Brain microvascular endothelial cell (primary cell): ENCODE measurements at places on chromosomes 5 and 9.

DNA sequence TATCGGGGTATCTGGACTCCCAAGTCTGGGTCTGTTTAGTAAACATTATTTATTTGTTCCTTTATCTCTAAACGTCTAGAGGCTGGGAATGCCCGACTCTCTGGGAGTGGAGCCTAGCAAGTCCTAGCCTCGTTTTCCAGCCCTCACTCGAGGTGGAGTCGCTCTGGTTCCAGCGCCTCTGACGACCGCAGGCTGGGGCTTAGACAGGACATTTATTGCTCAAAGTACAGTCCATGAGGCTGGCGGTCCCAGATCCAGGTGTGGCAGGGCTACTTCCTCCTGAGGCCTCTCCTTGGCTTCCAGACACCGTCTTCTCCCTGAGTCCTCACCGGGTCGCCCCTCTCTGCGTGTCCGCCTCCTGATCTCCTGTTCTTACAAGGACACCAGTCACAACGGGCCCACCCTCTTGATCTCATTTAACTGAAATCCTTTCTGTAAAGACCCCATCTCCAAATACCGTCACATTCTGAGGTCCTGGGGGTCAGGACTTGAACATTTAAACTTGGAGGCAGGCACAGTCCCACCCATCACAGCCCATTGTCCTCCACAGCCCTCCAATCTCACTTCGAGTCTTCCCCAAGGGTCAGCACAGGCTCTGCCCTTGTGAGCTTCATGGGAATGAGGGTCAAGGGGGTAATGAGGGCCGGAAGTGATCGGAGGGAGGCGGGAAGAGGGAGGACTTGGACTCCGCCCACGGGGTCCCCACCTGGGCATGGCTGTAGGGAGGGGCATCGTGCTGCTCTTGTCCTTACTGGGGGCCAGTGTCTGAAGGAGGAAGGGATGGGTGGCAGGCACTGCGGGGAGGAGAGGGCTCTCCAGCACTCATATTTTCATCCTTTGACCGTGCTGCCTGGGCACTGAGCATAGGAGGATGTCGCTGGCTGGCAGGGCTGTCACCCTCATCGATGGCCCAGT is 12.2 kb upstream of the CLPTM1L start:
- DNase-seq, result no peak

- no peak for DNase-seq
Measured at GRCh38 chr5:107268241-107268640, 402.5 kb downstream of the EFNA5 start.

DNA sequence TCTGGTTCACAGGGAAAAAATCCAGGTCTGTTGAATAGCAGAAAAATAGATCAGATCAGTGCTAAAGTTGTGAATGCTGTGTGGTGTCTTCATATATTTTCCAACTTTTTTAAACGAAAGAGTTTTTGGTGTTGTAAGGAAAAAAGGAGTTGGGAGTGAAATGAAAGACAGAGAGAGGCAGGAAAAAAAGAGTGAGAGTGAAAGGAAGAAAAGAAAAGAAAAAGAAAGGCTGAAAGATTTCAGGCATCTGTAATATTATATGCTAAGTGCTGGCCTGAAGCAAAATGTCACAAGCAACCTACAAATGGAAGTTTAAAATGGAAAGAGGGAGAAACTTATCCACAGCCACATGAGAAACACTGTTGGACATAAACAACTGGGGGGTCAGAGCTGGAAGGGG is 124.4 kb downstream of the EBF1 start:
- no peak for DNase-seq

GRCh38 chr9:70485273-70485858 is 70.9 kb upstream of the KLF9 start:
- peak; percentile 43 for DNase-seq

DNA sequence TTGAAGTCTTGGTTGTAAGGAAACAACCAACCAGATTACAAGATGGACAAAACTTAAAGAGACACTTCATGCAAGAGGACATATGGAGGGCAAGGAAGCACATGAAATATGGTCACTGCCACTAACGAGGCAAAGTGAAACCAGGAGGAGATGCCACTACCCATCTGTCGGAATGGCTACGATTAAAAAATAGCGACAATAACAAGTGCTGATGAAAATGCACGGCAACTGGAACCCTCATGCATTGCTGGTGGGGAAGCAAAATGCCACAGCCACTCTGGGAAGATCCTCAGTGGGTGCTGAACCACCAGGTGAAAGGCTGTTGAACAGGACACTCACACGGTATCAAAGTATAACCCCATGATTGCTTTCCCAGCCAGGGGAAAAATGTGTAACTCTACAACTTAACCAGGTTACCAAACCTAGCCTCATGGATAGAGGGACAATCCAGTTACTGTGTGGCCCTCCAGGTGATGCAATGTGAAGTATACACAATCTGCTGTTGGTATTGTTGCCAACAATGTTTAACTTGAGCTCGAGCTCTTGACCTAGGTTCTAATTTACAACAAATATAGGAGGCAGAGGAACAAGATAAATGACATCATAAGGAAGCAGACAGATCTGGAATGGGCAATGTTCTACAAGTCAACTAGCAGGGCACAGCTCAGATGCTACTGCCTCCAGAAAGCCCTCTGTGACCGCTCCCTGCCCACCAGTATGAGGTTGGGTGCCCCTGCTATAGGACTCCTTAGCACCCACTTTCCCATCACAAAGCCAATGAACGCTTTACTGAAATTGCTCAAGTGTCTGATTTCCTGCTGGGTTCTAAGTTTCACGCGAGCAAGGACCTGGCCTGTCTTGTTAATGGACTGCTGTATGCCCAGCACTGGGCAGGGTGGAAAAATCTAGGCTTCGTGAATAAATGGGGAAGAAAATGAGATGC is 25.8 kb downstream of the SH3PXD2B start:
- no peak for DNase-seq

GRCh38 chr5:19555876-19556275 is 432.1 kb downstream of the CDH18 start:
- DNase-seq, result no peak

GRCh38 chr5:138210985-138211384 is 2.1 kb downstream of the CDC23 start:
- no peak for DNase-seq

DNA sequence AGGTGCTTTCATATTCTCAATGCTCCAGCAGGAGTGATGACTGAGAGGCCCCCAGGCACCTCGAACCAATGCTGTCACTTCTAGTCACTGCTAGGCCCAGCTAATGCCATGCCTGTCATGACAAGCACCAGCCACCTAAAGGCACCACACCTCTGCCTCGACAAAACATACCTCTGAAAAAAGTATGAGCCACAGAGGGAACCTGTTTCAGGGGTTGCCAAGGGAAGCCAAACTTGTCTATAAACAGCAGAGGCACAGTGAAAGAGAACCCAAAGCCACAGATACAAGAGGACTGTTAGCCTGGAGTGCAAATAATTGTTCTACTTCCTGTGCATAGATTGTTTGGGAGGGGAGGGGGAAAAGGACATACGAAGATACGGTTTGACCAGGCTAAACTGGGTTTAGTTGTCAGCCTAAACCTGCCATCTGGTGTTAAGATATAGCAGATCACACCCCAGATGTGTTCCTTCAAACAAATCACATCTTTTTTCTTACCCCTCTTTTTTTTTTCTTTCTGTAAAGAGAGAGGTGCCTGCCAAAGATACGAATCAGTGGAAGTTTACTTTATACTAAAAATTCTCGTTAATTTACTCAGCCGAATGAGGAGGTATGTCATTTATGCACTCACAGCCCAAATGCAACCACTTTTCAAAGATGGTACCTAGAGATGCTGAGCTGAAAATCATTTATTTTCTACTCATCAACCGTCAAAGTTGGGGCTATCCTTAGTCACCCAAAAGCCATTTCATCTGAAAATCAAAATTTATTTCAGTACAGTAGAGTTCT is 45.7 kb downstream of the BNC2 start:
- peak; percentile 21 for DNase-seq

DNA sequence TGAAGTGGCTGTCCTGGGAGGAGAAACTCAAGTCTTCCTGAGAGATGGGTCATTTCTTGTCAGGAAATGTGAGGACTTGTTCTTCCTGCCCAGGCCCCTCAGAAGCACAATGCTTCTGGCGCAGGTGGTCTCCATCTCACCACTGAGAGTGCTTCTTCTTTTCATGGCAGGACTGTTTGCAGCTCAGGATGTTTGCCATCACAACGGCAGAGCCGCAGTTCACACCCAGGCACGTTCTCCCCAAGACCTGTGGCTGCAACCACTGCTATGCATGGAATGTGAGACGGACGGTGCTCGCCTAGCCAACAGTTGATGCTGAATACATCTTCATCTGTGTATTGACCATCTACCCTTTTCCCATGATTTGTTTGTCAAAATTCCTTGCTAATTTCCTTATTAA is 216.3 kb downstream of the GADD45G start:
- peak; percentile 37 for DNase-seq

DNA sequence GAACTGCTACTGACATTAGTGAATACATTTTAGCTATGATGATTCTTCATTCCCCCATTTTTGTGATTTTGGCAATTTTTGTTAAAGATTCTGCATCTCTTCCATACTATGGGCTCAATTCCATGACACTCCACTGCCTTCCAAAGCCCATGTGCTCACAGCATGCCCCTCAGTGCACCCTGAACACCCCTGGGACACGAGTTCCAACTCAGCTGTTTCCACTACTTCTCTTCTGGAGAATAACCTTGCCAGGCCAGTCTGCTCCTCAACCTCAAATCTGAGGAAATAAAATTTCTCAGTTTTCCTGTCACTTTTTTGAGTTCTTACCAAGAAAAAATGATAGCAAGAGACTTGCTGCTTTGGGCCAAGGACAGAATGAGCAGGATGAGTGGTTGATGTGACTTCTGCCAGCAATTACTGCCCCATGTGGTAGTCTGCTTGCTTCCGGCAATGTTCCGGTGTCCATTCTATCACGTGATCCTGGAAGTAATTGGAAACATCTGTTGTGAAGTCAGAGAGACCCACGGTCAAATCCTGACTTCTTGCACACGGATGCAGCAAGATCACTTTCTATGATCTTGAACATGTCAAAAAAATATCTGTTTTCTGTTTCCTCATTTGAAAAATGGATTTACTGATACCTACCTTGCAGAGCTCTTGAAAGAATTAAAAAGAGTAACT is 58.3 kb downstream of the EGFLAM start:
- no peak for DNase-seq

GRCh38 chr5:81785322-81785721 is 34.4 kb upstream of the SSBP2 start:
- DNase-seq, result no peak

DNA sequence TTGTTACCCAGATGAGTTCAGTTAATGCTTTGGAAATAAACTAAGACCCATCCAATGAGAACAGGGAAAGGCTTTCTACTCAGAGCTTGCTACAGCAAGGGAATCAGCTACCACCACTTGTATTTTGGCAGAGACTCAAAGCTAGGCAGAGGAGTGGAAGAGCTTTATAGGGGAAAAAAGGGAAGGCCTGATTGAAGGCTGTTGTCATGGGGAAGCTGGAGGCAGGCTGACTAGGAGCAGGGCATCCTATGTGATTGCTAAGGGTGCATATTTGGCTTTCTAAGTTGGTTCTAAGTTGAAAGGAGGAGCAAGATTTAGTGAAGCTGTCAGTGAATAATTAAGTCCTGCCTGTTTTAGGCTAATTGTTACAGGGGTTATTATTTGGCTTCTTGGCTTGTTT is 115.5 kb downstream of the PTTG1 start:
- DNase-seq, result no peak

- DNase-seq, result no peak
Measured at GRCh38 chr5:173771121-173771724, 116.9 kb upstream of the CPEB4 start.

GRCh38 chr5:149888280-149888679 is 56.3 kb downstream of the PDE6A start:
- no peak for DNase-seq

- peak; percentile 98 for DNase-seq
Measured at GRCh38 chr5:179265514-179266290, 79.6 kb downstream of the ADAMTS2 start.

DNA sequence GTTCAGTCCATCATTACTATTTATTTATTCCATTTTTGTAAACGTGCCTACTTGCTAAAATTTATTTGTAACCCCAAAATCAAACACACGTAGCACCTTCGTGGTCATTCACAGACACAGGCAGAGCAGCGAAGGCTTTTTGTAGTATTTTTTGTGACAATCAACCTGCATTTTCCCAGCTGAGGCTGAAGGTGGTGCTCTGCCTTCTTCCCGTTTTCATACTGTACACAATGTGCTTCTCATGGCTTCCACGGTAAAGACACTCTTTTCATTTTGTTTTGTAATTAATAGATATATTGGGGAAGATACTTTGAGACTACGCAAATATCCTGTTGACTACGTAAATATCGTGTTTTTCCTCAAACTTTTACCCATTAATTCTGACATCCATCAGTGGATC is 19.4 kb downstream of the DAP start:
- DNase-seq, result no peak

- DNase-seq, result no peak
Measured at GRCh38 chr5:146249801-146250200, 46.4 kb downstream of the RBM27 start.

DNA sequence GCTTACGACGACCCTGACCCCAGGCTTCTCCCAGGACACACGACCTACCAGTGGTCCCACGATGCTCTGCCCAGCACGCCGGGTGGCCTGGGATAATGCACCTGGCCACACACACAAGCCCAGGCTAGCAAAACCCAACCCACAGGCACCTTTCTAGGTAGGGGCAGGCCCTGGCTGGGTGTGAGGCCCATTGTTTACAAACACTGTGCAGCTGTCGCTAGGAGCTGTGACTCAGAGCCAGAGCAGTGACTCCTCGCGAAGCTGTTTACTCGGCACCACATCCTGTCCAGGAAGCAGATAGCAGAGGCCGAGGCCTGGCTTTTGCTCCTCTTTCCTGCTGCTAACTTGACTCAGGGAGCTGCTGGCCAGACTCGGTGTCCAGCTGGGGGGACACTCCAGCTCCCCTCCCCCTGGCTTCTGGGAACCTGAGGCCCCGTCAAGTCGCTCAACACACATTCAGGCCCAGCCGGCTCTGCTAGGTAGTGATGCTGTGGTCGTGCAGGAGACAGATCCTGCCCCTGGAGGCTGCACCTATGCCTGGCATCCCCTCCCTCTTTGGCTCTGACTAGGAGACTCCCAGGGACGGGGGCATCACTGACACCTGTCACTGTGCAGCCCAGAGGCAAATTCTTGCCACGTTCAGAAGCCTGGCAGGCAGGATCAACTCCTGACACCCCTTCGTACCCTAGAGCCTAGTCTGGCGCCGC is 12.8 kb upstream of the RALGDS start:
- DNase-seq, result peak; percentile 97

DNA sequence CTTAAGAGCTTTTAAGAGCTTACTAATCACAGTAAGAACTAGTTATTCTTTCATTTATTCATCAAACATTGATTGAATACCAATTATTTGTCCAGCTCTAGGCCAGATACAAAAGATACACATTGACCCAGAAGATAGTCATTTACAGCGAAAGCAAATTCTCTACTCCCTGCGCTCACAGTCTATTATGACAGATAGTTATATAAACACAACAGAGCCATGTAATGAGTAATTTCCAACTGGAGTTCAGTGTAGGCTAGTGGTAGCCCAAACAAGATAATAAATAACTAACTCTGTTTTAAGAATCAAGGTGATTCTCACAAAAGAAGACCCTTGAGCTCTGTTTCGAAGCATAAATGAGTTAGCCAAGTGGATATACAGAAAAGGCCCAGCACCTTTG is 397.8 kb upstream of the TLE4 start:
- no peak for DNase-seq
